ENCODE measurements at places on chromosomes 3 and 15.
A peak's percentile ranks its signal among the peaks of the same experiment; 100 is the strongest.

GRCh38 chr3:125048282-125048681 is 7.5 kb downstream of the HEG1 start:
- H3K4me1 ChIP-seq, result peaks cover 27% of the 10 kb centered on the region
- no peak overlapping the region for H3K27ac ChIP-seq
- no peak for DNase-seq

GRCh38 chr15:55402707-55403106 is 5.5 kb downstream of the CCPG1 start:
- no peak overlapping the region for H3K27ac ChIP-seq
- no peaks in the 10 kb centered on the region for H3K36me3 ChIP-seq
- no peak for DNase-seq

- peaks cover 3% of the 10 kb centered on the region for H3K36me3 ChIP-seq
- no peaks in the 10 kb centered on the region for H3K27me3 ChIP-seq
- no peak for DNase-seq
- peaks cover 3% of the 10 kb centered on the region for H3K4me1 ChIP-seq
- H3K27ac ChIP-seq, result no peak overlapping the region
Observed at GRCh38 chr3:124553178-124553577, 177.1 kb upstream of the UMPS start.

GRCh38 chr3:55191911-55192775 is 264.3 kb upstream of the LRTM1 start:
- H3K27ac ChIP-seq, result no peak overlapping the region
- H3K27me3 ChIP-seq, result no peaks in the 10 kb centered on the region
- H3K4me3 ChIP-seq, result no peak overlapping the region
- no peak for DNase-seq

GRCh38 chr15:79007066-79007465 is 62.2 kb upstream of the CTSH start:
- DNase-seq, result no peak
- H3K4me1 ChIP-seq, result no peaks in the 10 kb centered on the region
- no peak overlapping the region for H3K4me3 ChIP-seq

- H3K27ac ChIP-seq, result peak overlapping the region; percentile 52
- no peaks in the 10 kb centered on the region for H3K27me3 ChIP-seq
- H3K4me3 ChIP-seq, result no peak overlapping the region
- H3K36me3 ChIP-seq, result no peaks in the 10 kb centered on the region
Observed at GRCh38 chr15:99408236-99409096, 157.2 kb downstream of the LRRC28 start.

GRCh38 chr3:145531548-145531947 is 629.4 kb downstream of the PLOD2 start:
- no peaks in the 10 kb centered on the region for H3K27me3 ChIP-seq
- no peak overlapping the region for H3K4me3 ChIP-seq
- H3K4me1 ChIP-seq, result no peaks in the 10 kb centered on the region
- DNase-seq, result no peak
- no peak overlapping the region for H3K27ac ChIP-seq

DNA sequence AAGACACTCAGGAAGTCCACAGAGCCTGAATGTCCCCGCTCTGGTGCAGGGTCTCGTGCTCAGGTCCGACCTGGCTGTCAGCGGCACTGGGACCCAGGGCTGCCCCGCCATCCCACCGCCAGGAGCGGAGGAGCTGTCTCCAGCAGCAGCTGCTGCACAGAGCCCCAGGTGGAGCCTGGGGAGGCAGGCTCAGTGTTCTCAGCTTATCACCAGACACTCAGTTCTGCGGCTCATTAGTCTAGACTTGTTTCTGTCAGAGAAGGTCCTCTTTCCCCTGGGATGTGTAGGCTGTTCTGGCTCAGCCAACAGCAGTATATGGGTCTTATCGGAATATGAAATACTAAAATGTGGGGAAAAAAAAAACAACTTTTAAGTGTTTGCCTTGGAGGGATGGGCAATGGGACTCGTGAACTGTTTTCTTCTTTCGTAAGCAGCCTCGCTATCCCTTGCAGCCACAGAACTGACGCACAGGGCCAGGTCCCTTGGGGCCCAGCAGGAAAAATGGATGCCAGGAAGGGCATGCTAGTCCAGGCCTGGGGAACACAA is 75.9 kb downstream of the KLF13 start:
- no peak overlapping the region for H3K27ac ChIP-seq
- H3K27me3 ChIP-seq, result no peaks in the 10 kb centered on the region
- H3K4me1 ChIP-seq, result peaks cover 16% of the 10 kb centered on the region
- no peak for DNase-seq

GRCh38 chr3:132180337-132180791 is 136.8 kb upstream of the ACP3 start:
- H3K27me3 ChIP-seq, result no peaks in the 10 kb centered on the region
- H3K4me1 ChIP-seq, result no peaks in the 10 kb centered on the region
- H3K4me3 ChIP-seq, result no peak overlapping the region
- peak; percentile 57 for DNase-seq
- H3K27ac ChIP-seq, result no peak overlapping the region

GRCh38 chr3:14889943-14890342 is 57.4 kb upstream of the NR2C2 start:
- no peak overlapping the region for H3K4me3 ChIP-seq
- DNase-seq, result no peak
- H3K36me3 ChIP-seq, result no peaks in the 10 kb centered on the region
- no peaks in the 10 kb centered on the region for H3K27me3 ChIP-seq

DNA sequence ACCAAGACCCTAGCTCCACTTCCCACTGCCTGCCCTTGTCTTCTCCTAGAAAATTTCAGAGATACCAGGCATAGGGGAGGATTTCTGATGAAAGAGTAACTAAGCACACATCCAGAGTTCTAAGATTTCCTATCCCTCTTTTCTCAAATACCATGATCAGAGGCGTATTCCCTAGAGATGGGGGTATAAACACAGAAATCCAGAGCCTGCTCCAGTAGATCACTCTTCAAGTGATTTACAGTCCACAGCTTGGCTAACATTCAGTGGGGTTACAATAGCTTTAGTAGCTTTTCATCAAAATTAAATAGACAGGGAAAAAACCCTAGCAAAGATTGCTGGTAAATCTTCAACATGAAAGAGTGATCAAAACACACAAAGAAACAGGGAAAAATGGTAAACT is 800.7 kb upstream of the GRM7 start:
- no peaks in the 10 kb centered on the region for H3K27me3 ChIP-seq
- H3K27ac ChIP-seq, result no peak overlapping the region
- DNase-seq, result no peak
- H3K4me3 ChIP-seq, result no peak overlapping the region

DNA sequence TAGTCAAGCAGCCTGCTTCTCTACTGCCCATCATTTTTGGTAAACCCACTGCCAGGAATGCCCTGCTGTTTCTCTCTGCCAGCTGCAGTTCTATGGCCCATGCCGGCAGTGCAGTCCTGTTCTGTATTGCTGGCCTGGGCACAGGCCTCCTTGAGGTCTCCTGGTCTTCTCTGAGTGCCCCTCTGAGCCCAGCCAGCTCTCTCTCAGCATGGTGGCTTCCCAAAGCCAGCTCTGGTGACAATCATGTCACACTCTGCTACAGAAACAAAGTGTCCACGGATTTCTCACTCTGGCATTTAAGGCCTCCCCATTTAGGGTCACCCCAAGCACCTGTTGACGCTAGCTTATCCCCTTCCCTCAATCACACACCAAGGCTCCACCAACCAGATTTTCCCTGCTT is 24.5 kb downstream of the SRPRB start:
- H3K27ac ChIP-seq, result no peak overlapping the region
- H3K27me3 ChIP-seq, result no peaks in the 10 kb centered on the region
- H3K36me3 ChIP-seq, result peaks cover 74% of the 10 kb centered on the region
- H3K4me1 ChIP-seq, result peaks cover 17% of the 10 kb centered on the region
- no peak overlapping the region for H3K4me3 ChIP-seq

GRCh38 chr15:46644501-46645481 is 1010.0 kb downstream of the SQOR start:
- H3K4me3 ChIP-seq, result no peak overlapping the region
- no peaks in the 10 kb centered on the region for H3K27me3 ChIP-seq
- no peak overlapping the region for H3K27ac ChIP-seq
- DNase-seq, result no peak

GRCh38 chr15:81384891-81385720 is 11.1 kb upstream of the TMC3 start:
- H3K36me3 ChIP-seq, result no peaks in the 10 kb centered on the region
- DNase-seq, result no peak
- H3K4me3 ChIP-seq, result no peak overlapping the region
- peaks cover 5% of the 10 kb centered on the region for H3K4me1 ChIP-seq

DNA sequence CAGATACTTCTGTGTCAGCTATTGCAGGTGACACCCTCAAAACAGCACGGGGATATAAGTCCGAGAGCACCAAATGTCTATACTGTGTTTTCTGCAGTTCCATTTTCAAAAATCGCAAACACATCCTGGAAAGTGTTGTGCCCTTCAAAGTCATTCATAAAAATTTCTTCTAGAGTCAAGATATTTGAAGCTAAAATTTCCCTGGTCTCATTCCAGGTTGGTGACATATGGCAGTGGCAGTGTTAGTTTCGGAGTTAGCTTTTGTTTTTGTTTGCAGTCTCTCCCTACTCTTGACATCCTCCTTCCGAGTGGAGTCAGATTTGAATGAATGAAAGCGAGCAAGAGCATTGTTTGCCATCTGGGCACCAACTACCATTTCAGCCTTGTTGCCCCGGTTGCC is 3.2 kb upstream of the FSIP1 start:
- no peaks in the 10 kb centered on the region for H3K27me3 ChIP-seq
- H3K4me1 ChIP-seq, result no peaks in the 10 kb centered on the region
- no peak for DNase-seq
- no peak overlapping the region for H3K4me3 ChIP-seq

GRCh38 chr3:185330644-185331043 is 32.3 kb upstream of the MAP3K13 start:
- H3K4me3 ChIP-seq, result no peak overlapping the region
- H3K27ac ChIP-seq, result no peak overlapping the region
- H3K36me3 ChIP-seq, result no peaks in the 10 kb centered on the region
- H3K27me3 ChIP-seq, result no peaks in the 10 kb centered on the region
- no peak for DNase-seq
- no peaks in the 10 kb centered on the region for H3K4me1 ChIP-seq

DNA sequence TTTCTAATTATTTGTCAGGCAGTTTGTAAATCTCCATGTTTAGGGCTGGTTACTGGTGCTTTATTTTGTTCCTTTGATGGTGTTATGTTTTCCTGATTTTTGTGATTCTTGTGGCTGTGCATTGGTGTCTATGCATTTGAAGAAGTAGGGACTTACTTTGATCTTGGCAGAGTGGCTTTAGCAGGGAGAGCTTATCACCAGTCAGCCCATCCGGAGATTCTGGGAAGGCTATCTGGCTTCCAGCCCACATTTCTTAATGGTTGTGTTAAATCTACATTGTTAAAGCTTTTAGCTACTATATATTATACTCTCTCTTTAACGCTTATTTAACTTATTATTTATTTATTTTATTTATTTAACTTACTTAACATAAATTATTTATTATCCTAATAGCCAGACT is 35.1 kb downstream of the FBXL2 start:
- DNase-seq, result no peak
- H3K27ac ChIP-seq, result no peak overlapping the region
- H3K4me1 ChIP-seq, result no peaks in the 10 kb centered on the region

DNA sequence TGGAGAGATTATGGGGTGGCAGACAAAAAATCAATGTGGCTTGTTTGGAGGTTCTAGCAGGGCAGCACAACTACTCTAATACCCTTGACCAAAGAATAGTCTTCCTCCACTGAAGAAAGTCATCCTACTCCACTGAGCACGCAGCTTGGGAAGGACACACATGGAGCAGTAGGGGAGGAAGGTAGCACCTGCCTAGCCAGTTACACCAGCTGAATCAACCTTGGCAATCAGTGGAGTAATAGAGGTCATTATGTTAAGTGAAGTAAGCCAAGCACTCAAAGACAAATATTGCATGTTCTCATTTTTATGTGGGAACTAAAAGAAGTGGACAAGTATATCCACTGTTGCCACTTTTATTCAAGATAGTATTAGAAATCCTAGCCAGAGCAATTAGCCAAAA is 555.8 kb upstream of the ALCAM start:
- no peak overlapping the region for H3K27ac ChIP-seq
- no peaks in the 10 kb centered on the region for H3K36me3 ChIP-seq
- DNase-seq, result no peak

- H3K27ac ChIP-seq, result no peak overlapping the region
- H3K4me3 ChIP-seq, result no peak overlapping the region
- no peaks in the 10 kb centered on the region for H3K27me3 ChIP-seq
- H3K4me1 ChIP-seq, result no peaks in the 10 kb centered on the region
- DNase-seq, result no peak
Observed at GRCh38 chr3:63048367-63049326, 173.4 kb upstream of the CADPS start.

- H3K4me3 ChIP-seq, result no peak overlapping the region
- peaks cover 26% of the 10 kb centered on the region for H3K36me3 ChIP-seq
- no peak overlapping the region for H3K27ac ChIP-seq
- DNase-seq, result no peak
- no peaks in the 10 kb centered on the region for H3K27me3 ChIP-seq
- H3K4me1 ChIP-seq, result no peaks in the 10 kb centered on the region
Observed at GRCh38 chr15:88874275-88874674, 21.1 kb downstream of the HAPLN3 start.

DNA sequence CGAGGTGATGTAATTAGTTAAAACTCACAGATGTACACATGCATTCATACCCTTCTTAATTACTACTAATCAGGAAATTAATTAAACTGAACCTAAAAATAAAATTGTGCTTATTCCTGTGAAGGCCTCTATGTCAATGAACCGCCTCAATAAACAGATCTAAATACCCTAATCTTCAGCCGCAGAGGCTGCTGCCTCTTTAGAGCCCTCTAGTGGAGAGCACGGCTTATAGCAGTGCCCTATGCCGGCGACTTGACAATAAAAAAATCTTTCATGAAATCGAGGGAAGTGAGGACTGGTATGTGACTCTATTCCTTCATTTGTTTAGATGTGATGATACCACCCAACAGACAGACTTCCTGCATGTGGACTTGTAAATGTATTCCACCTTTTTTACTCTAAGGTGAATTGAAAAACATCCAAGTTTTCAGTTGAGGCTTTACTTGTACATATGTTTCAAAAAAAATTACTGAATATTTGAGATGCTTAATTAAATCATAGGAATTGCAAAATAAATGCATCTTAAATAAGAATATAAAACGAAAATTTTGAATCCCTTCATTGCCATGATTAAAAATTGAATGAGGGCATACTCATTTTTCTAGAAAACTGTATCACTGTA is 8.3 kb upstream of the EPHA3 start:
- no peak overlapping the region for H3K4me3 ChIP-seq
- no peaks in the 10 kb centered on the region for H3K36me3 ChIP-seq
- no peak overlapping the region for H3K27ac ChIP-seq

GRCh38 chr3:126969586-126969985 is 13.3 kb upstream of the PLXNA1 start:
- H3K27me3 ChIP-seq, result no peaks in the 10 kb centered on the region
- no peak overlapping the region for H3K4me3 ChIP-seq
- DNase-seq, result peak; percentile 8
- H3K4me1 ChIP-seq, result peaks cover 10% of the 10 kb centered on the region
- H3K27ac ChIP-seq, result no peak overlapping the region

GRCh38 chr3:129286081-129286480 is 7.4 kb downstream of the HMCES start:
- no peak overlapping the region for H3K4me3 ChIP-seq
- H3K36me3 ChIP-seq, result peaks cover 34% of the 10 kb centered on the region
- H3K4me1 ChIP-seq, result no peaks in the 10 kb centered on the region
- H3K27ac ChIP-seq, result no peak overlapping the region

- H3K4me1 ChIP-seq, result no peaks in the 10 kb centered on the region
- H3K4me3 ChIP-seq, result no peak overlapping the region
- H3K27me3 ChIP-seq, result no peaks in the 10 kb centered on the region
- no peak overlapping the region for H3K27ac ChIP-seq
Observed at GRCh38 chr3:174253196-174253823, 605.8 kb upstream of the NAALADL2 start.
